ENCODE measurements at places on chromosomes 3 and 15. TPM values are rescaled to one million over a fixed set of nuclear protein-coding genes. Genes with fewer than 3 reads are reported as not detected.

- DNase-seq, result no peak
Observed at GRCh38 chr3:188727052-188727451, 444.7 kb upstream of the TPRG1 start.

GABRG3 gene
- total RNA-seq, result 3.1 TPM

SCG5 gene
- total RNA-seq, result 55.4 TPM

- no peak for DNase-seq
Observed at GRCh38 chr3:8841472-8841871, 72.1 kb upstream of the OXTR start.

- no peak for DNase-seq
Observed at GRCh38 chr3:40247714-40248454, 61.6 kb upstream of the EIF1B start.

- no peak for DNase-seq
Observed at GRCh38 chr15:71542836-71543235, 267.5 kb upstream of the NR2E3 start.

DNA sequence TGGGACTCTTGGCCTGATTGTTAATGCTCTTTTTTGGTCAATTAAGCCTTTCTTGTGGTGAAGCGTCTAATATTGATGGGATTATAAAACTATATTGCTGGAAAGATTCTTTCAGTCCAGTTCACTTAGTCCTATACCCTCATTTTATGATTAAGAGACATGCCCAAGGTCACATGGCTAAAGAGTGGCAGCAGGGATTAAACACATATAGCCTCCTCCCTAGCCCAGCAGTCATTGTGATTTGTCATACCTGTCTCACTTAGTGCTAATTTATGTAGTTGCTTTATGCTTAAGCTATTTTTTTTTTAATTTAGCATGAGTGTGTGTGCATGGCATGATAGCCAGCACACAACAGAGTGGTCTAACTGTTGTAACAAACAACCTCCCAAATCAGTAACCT, 9.5 kb downstream of the PARP14 start:
- no peak for DNase-seq

TYRO3 gene
- total RNA-seq, result 104 TPM

GRCh38 chr3:65619888-65620287, 418.8 kb downstream of the MAGI1 start:
- DNase-seq, result no peak

GRCh38 chr15:42911058-42911592, 9.5 kb downstream of the TTBK2 start:
- no peak for DNase-seq

DNA sequence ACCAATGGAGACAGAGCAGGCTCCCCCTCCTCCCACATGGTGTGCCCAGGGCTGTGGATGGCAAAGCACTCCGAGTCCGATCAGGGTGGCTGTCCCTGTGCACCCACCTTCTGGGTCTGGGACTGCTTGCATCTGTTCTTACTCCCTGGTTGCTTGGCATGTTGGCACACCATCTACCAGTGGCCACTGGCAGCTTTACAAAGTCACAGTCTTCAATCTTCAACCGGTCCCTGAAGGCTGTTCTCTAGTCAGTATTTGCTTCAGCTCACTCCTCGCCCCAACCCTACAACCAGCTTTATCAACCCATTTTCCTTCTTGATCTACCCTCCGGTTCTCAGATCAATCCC, 14.8 kb downstream of the HOMER2 start:
- DNase-seq, result no peak

- no peak for DNase-seq
Observed at GRCh38 chr3:182323898-182324297, 469.4 kb upstream of the ATP11B start.

C3orf22 gene
- total RNA-seq, result not detected

GRCh38 chr3:42773409-42773751, 327 bp upstream of the CCDC13 start:
- DNase-seq, result no peak

SCN5A gene
- total RNA-seq, result 1.8 TPM

GRCh38 chr3:101131767-101132166, 138.5 kb upstream of the ABI3BP start:
- no peak for DNase-seq

ARHGEF26 gene
- total RNA-seq, result 6.2 TPM

DNA sequence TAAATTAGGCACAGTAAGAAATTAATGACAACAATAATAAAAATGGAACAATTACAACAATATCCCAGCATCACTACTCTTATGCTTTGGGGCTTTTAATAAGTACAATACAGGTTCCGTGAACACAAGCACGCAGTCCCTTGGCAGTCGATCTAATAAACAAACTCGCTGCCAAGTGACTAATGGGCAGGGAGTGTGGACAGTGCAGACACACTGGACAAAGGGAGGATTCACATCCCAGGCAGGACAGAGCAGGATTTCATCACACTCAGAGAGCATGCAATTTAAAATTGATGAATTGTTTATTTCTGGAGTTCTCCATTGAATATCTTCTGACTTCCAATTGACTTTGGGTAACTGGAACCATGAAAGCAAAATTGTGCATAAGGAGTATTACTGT, 524.1 kb upstream of the CFAP20DC start:
- no peak for DNase-seq

BFSP2 gene
- total RNA-seq, result not detected

All from mesothelial cell of epicardium (in vitro differentiated cells).